SK-N-DZ (cell line): ENCODE measurements at places on chromosomes 4 and X.

DNA sequence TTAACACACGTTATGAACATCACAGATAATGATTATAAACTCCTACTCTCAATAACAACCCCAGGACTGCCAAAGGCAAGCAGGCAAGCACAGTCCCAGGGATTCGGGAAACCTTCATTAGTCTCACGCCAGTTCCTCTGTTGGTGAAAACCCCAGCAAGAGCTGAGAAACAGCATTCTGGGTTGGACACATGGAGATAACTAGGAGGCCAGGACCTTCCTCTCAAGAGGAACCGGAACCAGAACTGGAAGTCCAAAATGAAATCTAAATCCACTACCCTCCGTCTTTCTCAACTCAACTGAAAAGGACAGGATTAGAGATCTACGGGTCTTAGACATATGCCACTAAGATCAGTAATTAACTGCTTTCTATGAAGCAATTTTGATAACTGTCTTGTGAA is 3.8 kb downstream of the VEGFC start:
- no peak for DNase-seq

GRCh38 chr4:132227151-132227856 is 921.8 kb upstream of the PCDH10 start:
- no peak for DNase-seq

DNA sequence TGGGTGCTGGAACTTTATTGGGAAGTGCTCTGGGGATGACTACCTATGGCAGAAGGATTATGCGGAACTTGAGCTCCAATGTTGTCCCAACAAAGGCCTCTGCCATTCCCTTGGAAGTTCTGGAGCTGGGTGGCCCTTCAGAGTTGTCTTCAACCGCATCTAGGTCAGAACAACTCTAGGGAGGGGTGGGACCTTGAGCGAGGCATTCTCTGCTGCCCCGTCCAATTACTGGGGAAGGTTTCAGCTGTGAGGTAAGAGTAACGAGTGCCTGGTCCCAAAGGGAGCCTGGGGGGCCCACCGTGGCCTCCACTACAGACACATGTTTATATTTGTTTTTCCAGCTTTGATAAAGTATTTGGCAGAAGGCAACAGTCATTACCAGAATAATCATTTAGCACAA is 79.4 kb downstream of the MAOA start:
- DNase-seq = no peak

DNA sequence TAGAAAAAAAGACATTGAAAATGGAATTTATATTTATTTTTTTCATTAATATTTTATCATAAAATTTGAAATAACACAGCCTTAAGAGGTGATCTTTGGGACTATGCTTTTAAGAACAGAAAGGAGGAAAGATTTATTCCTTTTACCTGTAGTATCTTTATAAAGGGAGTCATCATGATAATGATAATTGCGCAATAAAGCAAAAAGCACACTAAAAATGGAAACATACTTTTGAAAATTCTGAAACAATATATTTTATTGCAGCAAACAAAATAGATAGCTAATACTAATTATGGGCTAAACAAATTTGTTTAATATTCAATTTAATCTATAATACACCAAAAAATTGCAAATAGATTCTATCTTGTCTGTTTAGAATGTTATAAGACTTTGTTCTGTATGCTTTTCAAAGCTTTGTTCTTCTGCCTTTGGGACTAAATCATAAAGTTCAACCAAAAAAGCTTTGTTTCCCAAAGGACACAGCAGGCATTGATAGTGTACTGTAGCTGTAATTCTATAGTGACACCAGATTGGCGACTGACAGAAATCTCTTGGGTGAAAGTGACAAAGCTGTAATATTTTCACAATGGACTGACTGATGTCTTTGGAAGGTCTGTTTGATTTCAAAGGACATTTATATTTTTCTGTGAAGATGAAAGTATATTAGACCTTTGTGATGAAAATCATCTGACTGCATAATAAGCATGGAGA is 2156.6 kb upstream of the TENM3 start:
- no peak for DNase-seq

DNA sequence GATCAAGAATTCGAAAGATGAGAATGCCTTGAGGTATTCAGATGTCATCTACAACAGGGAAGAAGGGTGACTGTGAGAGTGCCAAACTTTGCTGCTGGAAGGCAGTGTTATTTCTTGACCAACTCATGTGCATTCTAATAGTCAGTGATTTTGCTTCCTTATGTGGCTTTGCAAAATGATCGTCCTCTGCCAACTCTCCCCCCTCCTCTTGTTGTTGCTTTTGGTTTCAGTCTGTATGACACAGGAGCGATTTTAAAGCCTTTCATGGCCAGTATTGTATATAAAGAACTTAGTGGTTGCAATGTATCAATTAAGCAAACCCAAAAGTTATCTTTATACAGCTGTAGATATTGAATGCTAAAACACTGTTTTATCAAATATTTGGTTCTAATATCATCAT is 379.1 kb downstream of the IL1RAPL1 start:
- no peak for DNase-seq

DNA sequence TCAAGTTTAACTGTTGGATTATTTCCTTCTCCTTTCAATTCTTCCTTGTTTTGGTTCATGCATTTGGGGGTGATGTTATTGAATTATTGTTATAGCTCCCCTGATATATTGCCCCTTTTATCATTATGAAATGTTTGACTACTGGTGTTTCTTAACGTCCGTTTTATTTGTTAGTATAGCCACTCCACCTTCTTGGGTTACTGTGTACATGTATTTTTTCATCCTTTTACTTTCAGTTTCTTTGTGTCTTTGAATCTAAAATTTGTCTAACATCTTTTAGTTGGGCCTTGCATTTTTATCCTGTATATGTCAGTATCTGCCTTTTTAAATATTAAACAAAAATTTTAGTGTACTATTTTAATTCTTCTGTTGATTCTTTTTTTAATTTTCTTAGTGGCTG is 88.7 kb downstream of the TNIP2 start:
- DNase-seq = no peak

- peak; percentile 12 for DNase-seq
These were observed 848 bp downstream of the ACSL4 start for GRCh38 chrX:109732017-109732801.

- DNase-seq = peak; percentile 5
These were observed 35.6 kb downstream of the FRMPD3 start for GRCh38 chrX:107485013-107485412.
